Stimulated activated CD4-positive, alpha-beta T cell treated with anti-CD3 and anti-CD28 coated beads, Interleukin-15, amount 100 ng/mL, for 1 hour (primary cell): ENCODE measurements at places on chromosomes 12 and 14.

DNA sequence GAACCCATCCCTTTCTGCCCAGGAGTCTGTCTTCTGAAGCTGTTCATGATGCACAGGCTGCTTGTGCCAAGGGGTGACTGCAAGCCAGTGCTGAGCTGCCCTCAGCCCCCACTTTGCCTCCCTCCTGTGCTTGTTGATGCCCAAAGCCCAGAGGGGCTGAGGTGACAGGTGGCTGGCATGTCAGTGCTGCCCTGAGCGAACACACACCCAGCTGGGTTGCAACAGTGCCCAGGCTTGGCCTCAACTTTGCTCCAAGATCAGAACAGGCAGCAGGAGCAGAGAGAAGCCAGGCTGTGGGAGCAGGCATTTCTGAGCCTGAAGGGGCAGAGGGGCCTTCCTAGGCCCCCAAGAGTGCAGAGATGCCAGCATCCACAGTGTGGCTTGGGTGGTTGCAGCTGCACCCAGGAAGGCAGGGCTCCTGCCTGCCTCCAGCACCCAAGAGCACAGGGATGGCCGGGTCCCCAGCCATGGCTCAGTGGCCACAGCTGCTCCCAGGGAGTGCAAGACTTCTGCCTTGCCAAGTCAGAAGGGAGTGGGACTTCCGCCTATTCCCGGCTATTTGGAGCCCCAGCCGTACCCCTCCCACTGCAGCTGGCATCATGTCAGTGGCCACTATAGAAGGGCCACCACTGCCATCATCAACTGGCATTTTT, 83.1 kb downstream of the SLC16A7 start:
- DNase-seq: no peak

DNA sequence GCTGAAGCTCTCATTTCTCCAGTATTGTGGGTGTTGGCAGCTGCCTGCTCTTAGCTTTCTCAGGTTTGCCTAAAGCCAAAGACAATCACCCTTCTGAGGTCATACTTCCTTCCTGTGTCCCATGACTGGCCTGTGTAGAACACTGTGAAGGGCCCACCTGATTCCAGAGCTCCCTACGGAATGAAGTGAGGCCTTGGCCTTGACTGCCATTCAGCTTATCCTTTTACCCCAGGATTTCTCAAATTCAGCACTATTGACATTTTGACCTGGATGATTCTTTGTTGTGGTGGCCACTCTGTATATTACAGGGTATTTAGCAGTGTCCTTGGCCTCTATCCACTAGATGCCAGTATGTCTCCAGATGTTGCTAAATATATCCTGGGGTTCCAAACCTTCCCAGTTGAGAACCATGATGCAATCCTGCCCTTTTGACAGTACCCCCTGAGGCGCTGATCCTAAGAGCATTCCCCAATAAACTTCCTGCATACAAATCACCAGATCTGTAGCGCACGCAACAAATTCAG, 112.3 kb upstream of the KRR1 start:
- no peak for DNase-seq

DNA sequence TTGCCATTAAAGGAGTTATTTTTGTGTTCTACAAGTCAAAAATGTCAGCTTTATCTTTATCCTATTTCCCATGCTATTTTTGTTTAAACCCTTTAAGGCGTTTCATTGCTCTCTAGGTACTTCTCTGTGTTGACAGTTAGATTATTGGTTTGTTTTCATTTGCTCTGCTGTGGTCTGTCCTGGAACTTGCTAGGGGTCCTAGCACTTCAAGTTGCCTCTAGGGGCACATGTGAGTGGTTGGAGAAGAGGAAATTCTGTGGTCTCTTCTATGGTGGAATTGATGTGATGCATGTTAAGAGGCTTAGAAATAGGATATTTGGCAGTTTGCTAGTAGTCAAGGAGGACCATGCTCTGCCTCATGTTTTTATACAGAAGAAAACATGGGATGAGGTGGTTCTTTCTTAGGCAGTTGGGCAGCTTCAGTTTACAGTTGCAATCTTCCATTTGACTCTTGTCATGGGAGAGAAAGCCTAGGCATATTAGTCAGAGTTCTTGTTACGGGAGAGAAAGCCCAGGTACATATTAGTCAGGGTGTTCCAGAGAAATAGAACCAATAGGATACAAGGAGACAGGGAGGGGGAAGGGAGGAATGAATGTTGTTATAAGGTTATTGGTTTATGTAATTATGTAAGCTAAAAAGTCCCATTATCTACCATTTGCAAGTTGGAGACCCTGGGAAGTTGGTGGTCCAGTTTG, 14.4 kb downstream of the TTLL5 start:
- DNase-seq: no peak

- DNase-seq: no peak
Measured at GRCh38 chr12:82673698-82674097, 13.0 kb upstream of the TMTC2 start.

GRCh38 chr12:26195641-26196420, 458 bp downstream of the SSPN start:
- no peak for DNase-seq

GRCh38 chr14:96272777-96273473, 16.9 kb downstream of the BDKRB1 start:
- DNase-seq: no peak

DNA sequence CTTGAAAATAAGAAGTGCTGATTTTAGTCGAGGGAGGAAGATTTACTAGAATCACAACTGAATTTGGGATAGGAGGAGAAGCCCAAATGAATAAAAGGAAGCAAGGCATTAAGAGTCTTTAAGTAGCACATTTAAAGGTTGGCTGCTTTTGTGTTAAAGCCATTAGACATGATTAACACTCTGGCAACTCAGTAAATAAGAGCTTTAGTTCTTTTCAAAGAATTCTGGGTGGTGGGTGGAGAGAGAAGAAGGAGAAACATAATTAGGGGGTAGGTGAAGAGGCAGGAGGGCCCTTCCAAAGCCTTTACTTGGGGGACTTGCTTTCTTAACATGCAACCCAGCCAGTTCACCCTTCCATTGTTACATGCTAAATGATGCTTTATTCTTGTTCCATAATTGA, 284.6 kb upstream of the SEL1L start:
- DNase-seq: no peak

DNA sequence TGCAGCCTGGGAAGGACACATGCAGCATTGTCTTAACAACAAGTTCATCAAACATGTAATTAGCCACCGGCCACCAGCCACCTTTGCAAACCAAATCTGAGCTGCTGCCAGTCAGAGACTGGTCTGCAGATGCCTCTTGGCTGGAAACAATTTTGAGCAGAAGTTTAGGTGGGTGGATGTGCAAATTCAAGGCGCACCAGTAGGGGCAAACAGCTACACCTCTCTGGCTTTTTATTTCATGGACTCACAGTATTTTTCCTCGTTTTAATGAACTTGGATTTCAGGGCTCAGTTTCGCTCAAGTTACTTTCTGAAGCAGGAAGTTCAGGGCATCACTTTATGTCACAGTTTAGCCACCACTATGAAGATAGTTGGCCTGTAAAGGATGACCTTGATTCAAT, 94.3 kb downstream of the OTX2 start:
- no peak for DNase-seq

DNA sequence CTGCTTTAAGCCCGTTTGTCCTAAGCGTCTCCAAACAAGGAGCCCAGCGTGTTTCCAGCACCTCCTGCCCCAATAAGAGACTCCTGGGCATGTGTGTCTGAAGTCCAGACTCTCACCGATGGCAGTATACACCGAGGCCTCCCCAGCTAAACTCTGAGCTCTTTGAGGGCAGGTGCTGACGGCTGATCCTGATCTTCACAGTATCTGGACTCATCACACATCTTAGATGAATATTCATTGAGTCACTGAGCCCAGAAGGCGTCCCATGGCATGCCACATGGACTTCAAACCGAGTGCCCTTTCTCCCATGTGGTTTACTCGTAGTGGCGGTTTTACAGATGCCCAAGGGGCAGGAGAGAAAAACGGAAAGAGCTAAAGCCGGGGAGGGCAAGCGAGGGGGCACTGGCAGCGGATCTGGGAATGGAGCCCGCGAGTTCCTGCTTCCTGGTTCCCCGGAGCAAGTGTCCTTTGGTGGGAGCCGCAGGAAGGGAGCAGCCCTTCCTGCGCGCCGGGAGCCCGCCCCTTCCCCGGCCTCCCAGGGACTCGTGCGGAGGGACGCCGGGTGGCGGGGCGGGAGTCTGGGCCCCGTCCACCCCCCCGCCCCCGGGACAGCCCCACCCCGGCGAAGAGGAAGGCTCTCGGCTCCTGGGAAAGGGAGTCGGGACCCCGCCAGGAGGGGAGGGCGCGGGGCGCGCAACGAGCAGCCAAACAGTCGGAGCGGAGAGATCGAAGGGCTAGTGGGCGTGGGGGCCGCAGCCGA, 585 bp upstream of the TEAD4 start:
- DNase-seq: no peak

- no peak for DNase-seq
Measured at GRCh38 chr14:35205737-35206136, 83.4 kb downstream of the PRORP start.

DNA sequence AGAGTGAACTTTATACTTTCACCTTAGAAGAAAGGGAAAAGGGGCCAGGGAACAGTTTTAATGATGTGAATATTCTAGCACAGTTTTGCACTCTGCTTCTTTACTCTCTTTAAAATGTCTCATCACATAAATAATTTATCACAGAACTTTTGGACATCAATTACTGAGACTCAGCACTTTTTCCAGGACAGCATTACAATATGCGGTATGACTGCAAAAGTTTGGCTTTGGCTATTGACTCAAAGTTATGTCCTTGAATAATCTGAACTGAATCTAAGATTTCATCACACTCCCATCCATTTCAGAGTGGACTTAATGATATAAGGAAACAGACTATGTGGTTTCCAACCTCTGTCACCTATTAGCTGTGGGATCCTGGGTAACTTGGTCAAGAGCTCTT, 11.7 kb downstream of the CCER1 start:
- DNase-seq: no peak
